ENCODE measurements at places on chromosomes 6 and 20.

- DNase-seq: no peak
Observed at GRCh38 chr6:5968817-5969734, 37.6 kb downstream of the NRN1 start.

DNA sequence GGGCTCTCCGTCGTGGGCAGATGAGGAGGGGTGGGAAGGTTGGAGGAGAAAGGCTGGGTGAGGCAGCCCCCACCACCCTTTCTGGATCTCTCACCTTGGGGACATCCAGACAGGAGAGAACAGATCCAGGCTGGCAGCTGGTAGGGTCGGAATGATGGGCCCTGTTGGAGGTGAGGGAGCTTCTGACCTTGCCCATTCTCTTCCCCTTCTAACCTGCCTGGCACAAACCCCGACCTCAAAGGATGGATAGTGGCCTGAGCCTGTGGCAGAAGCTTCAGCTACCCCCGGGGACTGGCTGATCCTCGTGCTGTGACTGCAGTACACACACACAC, 6.0 kb upstream of the NPBWR2 start:
- DNase-seq: no peak

DNA sequence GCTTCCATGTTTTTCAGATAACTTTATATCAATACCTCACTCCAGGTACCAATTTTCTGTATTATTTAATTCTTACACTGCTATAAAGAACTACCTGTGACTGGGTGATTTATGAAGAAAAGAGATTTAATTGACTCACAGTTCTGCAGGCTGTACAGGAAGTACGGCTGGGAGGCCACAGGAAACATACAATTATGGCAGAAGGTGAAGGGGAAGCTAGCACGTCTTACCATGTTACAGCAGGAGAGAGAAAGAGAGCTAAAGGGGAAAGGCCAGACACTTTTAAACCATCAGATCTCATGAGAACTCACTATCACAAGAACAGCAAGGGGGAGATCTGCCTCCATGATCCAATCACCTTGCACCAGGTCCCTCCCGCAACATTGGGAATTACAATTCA, 119.1 kb upstream of the BMP5 start:
- DNase-seq: no peak

DNA sequence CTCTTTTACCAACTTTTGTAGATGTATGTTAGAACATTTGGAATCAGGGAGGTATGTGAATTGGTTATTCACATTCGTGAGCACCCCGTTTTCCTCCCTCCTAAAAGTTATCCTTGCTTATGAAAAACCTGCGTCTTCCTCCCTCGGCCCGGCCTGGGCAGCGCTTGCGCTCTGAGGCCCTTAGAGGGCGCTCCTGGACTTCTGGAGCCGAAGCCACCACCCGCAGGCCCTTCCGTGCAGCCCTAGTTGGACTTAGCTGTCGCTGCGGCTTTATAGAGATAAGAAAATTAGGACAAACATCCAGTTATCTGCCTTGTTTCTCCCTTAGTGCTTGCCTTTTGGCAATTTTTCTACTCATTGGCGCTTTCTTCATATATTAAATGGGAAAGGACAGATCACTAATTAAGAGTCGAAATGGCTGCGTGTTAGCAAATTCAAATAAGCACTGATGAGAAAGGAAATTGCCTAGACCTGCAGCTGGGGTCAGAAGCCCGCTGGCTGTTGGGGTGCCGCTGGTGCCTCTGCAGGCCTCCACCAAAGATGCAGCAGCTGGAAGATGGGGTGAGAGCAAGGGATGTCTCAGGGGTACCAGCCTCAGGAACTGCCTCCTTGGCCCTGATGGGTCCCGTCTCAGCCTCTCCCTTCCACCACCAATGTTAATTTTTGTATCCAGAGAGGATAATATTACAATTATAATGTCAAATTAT, 5.2 kb downstream of the FNDC1 start:
- DNase-seq: peak; percentile 57

GRCh38 chr6:156910938-156911337, 133.8 kb downstream of the ARID1B start:
- no peak for DNase-seq

GRCh38 chr6:132624175-132624574, at the start of gene TAAR2:
TSS of gene TAAR2 (minus strand) at chr6:132624275. CDS start at chr6:132624275, 0 bp downstream.
- DNase-seq: no peak

GRCh38 chr6:113162739-113163138, 694.4 kb upstream of the MARCKS start:
- no peak for DNase-seq

GRCh38 chr20:42204109-42204660, 586.0 kb upstream of the CHD6 start:
- DNase-seq: no peak
